Activated gamma-delta T cell treated with anti-CD3 and anti-CD28 coated beads, Interleukin-2, amount 50 U/mL, for 16 hours (primary cell): ENCODE measurements at places on chromosomes 12 and 14.

- DNase-seq, result no peak
These were observed 449.7 kb upstream of the USP15 start for GRCh38 chr12:61810486-61810885.

GRCh38 chr12:63206909-63207308 lies 55.9 kb upstream of the AVPR1A start:
- no peak for DNase-seq

DNA sequence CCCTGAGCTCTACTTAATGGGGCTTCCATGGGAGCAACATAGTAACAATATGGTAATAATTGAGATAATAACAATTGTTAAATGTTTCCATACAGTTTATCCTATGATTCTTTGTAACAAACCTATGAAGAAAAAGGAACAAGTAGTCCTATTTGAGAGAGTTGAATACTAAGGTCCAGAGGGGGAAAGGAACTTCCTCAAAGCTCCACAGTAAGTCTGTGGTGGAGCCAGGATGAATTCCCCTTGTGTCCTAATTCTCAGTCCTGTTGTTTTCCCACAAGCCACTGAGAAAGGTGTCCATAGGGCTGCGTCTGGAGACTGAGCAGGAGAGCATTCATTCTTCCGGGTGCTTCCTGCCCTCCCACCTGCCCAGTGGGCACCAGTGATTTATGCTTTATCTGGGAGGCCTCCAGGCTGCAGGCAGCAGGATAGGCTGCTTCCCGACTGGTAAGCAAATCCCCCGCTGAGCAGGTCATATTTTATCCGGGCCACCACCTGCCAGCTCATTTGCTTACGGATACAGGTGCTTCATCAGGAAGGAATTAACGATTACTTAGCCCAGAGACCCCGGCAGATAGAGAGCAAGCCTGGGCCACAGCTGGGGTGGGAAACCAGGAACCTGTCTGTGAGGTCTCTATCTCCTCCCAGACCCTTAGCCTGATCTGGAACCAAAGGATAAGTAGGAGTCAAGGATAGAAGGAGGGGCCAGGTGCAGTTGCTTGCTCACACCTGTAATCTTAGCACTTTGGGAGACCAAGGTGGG lies 33.9 kb upstream of the FAM222A start:
- DNase-seq, result no peak

- no peak for DNase-seq
These were observed 24.3 kb downstream of the ZFC3H1 start for GRCh38 chr12:71639341-71639760.

GRCh38 chr14:67852926-67853604 lies 33.5 kb downstream of the RAD51B start:
- no peak for DNase-seq

DNA sequence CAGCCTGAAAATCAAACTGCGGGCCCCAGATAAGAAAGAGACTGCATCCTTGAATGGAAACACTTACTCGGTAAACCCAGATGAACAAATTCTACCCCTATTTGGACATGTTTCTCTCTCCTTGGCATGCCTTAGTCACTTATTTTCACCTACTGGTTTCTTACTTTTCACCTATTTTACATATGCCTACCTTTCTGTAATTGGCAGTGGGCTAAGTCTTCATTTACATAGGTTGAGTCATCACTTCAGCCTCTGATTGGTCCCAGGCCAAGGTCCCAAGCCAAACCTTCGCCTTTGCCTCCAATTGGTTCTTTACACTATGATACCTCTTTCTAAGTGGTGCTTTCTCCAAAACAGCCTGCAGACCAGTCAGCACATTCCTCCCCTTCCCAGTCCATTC lies 111.3 kb downstream of the DYRK2 start:
- DNase-seq, result no peak

DNA sequence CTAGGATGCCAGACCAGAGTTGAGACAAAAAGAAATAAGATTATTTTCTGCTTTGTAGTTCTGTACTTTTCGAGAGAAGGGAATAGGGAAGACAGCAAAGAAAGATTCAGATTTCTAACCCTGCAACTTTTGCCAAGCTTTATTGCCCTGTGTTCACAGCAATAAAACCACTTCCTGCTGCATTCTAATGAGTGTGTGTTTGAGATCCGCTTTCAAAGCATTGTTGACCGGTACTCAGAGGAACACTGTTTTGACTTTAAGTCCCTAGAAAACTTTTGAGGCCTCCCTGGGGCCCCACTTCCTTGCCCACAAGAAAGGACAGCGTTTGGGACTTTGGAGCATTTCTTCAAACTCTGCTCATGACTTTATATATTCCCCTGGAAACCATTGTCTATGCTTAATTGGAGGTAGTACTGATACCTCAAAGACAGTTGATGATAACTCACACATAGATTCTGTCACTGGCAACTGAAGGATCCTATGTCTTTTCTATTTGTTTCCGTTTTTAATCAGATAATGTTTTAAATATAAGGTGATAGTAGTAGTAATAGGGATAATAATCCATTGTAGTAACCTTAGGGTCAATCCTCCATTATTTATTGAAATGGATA lies 1.3 kb downstream of the RNASE6 start:
- no peak for DNase-seq

DNA sequence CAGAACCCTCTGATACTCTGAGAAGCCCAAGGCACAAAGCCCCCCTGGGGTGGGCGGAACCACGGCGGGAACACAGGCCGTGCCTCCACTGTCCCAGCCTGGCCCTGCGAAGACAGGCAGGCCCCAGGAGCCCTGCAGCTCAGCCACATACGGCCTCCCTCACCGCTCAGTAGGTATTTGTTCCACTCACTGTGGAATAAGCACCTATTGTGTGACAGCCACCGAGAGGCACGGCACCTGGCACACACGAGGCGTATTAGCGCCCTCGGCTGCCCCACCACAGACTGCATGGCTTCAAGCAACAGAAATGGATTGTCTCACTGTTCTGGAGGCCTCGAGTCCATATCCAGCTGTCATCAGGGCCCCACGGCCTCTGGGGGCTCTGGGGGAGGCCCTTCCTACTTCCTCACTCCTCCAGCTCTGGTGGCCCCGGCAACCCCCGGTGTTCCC lies 66.3 kb downstream of the NCOR2 start:
- DNase-seq, result no peak

GRCh38 chr12:131357185-131357747 lies 353.6 kb upstream of the SFSWAP start:
- no peak for DNase-seq

DNA sequence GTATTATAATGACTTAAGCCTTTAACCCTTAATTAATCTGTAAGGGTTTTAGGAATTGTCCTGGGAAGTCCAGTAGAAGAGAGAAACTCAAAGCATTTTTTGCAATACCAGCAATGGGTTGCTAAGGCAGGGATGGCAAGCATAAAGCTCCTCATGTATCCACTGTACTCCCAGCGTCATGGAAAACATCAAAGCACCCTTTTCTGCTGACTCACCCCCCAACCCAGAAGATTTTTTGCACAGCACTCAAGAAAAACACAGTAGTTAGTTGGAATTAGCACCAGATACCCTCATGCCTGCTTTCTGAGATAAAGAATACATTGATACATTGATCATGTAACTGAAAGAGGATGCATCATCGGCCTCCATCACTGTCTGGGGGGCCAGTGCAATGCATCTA lies 199.1 kb upstream of the CNOT2 start:
- DNase-seq, result no peak

DNA sequence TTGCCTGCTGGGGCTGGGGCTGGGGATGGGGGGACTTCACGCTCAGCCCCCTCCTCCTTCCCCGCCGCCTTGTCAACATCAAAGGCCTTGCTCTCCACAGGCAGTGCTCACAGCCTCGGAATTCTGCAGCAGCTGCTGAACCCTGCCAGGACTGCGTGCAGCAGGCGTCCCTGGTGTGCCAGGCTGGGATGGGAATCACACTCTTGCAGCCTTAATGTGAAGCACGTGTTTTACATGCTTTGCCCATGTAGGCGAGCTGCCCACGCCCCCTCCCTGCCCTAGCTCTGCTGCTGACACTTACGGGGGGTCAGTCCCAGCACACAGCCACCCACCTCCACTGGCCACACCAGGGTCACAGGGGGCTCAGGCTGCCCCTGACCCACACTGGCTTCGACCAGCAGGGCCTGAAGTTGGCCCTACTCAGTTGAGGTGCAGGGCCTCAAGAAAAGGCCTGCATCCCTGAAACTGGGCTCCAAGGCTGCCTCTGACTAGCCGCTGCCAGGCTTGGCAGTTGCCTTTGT lies 276.2 kb upstream of the RTL1 start:
- DNase-seq, result no peak

GRCh38 chr14:100446572-100446971 lies 123.4 kb downstream of the SLC25A47 start:
- DNase-seq, result no peak

DNA sequence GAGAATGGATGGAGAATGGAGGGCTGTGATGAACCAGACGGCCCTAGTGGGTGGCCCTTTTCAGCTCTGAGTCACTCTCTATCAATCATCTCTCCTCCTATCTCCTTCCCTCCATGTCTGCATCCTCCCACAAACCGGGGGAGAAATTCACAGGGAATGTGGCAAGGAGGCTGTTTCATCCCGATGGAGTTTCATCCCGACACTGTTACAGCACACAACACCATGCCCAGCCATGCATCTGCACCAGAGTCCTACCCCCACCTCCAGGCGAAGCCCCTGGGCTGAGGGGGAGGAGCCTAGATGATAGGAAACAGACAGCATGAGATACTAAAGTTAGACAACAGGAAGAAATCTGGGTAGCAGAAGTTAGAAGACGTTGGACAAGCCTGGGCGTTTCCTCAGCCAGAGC lies 20.8 kb downstream of the SLC8B1 start:
- no peak for DNase-seq

GRCh38 chr14:20750194-20750593 lies 4.5 kb downstream of the EDDM3A start:
- no peak for DNase-seq

DNA sequence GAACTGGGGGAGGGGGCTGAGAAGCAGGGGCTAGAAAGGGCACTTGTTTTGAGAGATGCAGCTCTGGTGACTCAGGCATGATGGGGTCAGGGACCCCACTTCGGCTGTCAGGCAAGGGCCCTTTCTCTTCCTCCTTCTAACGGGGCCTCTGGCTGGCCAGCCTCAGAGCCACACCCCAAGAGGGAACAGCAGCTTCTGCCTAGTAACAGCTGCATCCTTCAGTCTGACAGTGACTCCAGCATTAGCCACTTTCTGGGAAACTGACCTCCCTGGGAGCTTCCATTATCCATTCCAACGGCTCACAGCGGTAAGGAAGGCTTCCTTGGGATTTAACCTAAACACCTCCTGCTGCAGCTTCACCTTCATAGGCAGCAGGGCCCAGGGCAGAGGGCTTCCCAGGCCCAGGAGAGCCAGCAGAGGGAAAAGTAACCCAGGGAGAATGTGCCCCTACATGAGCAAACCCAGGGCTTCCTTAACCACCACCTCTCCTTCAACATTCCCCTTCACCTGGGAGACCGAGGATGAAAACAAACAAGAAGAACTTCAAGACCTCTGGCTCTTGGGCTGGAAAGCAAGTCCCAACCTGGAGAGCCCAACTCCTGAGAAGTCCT lies 2.7 kb downstream of the NCKAP5L start:
- DNase-seq, result no peak

- peak; percentile 43 for DNase-seq
These were observed 1037.8 kb downstream of the TMEM121 start for GRCh38 chr14:106564058-106564643.

GRCh38 chr12:120473807-120474615 lies 4.5 kb upstream of the SRSF9 start:
- DNase-seq, result no peak

GRCh38 chr12:32270818-32271710 lies 128.3 kb upstream of the FGD4 start:
- DNase-seq, result no peak

DNA sequence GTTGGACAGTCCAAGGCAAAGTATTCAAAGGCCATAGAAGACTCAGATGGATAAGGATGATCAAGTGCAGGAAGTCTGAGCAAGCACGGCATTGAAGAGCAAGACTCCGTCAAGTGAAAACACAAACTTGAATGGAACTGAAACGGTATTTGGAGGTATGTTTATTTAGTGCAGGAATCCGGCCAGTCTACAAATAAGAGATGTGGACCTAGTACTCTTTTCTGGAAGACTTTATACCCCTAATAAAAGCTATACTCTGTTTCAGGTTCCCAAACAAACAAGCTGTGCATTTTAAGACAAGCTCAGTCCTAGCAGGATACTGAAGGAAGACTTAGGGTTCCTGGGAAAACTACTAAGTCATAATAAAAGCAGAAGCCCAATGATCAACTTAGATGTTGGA lies 100.8 kb upstream of the NEDD1 start:
- no peak for DNase-seq

GRCh38 chr12:3313675-3314663 lies 177.0 kb upstream of the PRMT8 start:
- no peak for DNase-seq

GRCh38 chr12:114241973-114242434 lies 163.9 kb downstream of the TBX5 start:
- no peak for DNase-seq

DNA sequence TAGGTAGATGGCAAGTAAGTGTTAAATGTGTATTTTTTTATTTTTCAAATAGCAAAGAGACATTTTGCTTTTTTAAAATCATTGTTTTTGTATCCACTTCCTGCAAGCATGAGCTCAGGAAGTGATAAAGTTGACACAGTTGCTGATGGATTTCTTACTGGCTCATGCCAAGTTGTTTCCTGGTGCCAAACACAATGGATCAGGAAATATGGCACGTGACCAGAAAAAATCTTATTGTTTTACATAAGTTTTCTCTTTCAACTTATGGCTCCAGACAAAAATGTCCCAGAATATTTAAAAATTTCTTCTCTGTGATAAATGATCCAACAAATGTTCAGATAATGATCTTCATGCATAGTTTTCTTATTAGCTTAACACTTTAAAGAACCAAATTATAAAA lies 1279.1 kb upstream of the FLRT2 start:
- DNase-seq, result no peak

- DNase-seq, result no peak
These were observed 37.0 kb upstream of the BAZ1A start for GRCh38 chr14:34912182-34912581.

DNA sequence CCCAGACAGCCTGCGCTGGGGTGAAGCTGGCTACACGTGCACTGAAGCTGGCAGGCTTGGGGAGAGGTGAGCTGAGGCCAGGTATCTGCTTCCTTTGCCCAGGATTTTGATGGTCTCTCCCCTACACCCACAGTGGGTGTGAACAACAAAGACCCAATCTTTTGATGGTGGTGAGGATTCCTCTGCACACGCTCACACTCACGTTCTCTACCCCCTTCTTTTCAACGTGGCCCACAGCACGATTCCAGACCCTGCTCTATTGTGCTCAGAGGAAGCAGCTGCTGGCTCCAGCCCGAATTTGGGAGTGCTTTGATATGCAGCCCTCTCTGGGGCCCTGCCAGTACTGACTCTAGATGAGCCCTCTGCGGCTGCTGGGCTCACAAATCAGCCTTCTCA lies 4.9 kb downstream of the CD9 start:
- DNase-seq, result no peak

DNA sequence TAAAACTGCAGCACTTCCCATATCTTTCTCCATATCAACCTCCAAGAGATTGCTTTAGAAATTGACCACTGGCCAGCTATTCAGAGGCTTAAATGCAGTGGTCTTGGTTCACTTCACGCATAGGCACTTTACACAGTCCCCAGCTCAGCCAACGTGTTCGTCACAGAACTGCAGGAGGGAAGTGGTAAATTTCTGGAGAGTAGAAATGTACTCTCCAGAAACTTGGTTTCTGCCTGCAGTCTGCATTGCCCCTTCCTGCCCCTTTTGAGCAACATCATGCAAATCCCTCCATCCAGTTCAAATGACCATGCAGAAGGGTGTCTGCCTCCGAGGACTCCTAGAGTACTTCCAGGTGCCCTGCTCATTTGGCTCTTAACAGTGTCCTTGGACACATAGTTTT lies 42.7 kb upstream of the NEDD1 start:
- no peak for DNase-seq
